Fibroblast of skin of left biceps (primary cell): ENCODE measurements at places on chromosomes 5 and 9.

GRCh38 chr5:56129288-56129687 is 103.8 kb downstream of the ANKRD55 start:
- DNase-seq: no peak

GRCh38 chr5:143403334-143403592 is 223 bp downstream of the NR3C1 start:
- no peak for DNase-seq

- peak; percentile 92 for DNase-seq
Measured at GRCh38 chr5:33311893-33312292, 128.9 kb upstream of the TARS1 start.

GRCh38 chr5:9454012-9454481 is 91.8 kb downstream of the SEMA5A start:
- DNase-seq: no peak

DNA sequence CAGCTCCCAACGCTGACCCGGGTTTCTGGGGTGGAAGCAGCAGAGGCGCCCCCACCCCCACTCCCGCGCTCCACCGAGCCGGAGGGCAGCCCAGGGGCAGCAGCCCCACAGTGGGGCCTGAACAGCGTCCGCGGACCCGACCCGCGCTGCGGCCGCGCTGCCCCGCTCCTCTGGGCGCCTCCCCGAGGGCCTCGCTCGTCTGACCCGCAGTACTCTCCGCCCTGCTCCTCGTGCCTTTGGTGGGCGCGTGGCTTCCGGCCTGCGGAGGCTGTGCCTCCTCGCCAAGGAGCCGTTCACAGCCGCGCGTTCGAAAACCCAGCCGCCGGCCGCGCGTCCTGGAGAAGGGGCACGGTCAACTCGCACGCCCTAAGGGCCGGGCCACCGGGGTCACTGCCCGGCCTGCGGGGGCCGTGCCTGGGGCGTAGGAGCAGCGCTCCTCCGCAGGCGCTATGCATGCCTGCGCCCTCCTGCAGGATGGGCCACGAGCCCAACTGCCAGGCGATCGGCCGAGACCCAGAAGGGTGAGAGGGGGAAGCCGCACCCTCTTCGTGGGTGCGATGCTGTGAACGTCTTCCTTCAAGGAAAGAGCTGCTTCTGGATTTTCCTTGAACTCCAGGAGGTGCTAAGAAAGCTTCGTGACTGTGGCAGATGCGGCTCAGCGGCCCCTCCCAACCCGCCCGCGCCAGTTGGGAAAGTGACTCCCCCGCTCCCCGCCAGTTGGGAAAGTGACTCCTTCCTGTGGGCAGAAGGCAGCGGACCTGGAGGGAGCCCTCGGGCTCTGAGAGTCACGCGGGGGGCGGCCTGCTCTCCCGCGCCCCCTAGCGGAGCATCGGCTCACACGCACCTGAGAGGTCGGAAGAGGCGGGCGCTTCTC is 82.7 kb downstream of the HSD17B3 start:
- no peak for DNase-seq

DNA sequence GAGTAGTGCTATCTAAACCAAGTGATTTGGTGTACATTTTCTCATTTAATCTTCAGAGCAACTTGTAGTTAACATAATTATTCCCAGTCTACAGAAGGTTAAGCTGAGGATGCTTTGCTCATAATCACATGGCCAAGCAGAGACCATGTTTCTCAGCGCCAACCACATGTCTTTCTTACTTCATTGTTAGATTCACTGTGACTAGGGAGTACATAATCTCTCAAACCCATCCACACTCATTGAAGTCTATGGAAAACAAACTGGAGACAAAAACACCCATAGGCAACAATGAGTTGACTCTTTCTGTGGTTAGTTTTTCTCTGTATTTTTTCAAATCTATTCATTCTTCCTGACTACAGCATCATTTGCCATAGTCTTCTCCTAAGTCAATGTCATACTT is 281.7 kb upstream of the PTGER4 start:
- no peak for DNase-seq

DNA sequence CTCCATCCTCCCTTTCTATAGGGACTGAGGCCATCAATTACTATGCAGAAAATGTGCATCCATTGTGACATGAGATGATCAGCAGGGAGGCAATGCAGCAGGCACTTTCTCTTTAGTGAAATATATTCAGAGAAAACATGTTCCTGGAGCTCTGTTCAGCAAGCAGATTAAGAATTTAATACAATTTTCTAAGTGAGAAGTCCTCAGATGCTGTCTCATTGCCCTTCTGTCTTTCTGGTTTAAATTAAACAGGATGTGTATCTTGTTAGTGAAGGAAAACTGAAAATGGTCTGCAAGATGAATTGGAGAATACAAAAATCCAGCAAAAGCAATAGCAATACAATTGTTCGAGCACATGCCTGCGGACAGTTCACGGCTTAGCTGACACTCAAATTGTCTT is 445.8 kb upstream of the RIOK2 start:
- no peak for DNase-seq

GRCh38 chr5:79081779-79082178 is 12.2 kb downstream of the BHMT2 start:
- DNase-seq: no peak

- DNase-seq: peak; percentile 54
Measured at GRCh38 chr5:157443041-157443549, 16.9 kb upstream of the NIPAL4 start.

- no peak for DNase-seq
Measured at GRCh38 chr9:101881508-101881907, 143.1 kb upstream of the GRIN3A start.

DNA sequence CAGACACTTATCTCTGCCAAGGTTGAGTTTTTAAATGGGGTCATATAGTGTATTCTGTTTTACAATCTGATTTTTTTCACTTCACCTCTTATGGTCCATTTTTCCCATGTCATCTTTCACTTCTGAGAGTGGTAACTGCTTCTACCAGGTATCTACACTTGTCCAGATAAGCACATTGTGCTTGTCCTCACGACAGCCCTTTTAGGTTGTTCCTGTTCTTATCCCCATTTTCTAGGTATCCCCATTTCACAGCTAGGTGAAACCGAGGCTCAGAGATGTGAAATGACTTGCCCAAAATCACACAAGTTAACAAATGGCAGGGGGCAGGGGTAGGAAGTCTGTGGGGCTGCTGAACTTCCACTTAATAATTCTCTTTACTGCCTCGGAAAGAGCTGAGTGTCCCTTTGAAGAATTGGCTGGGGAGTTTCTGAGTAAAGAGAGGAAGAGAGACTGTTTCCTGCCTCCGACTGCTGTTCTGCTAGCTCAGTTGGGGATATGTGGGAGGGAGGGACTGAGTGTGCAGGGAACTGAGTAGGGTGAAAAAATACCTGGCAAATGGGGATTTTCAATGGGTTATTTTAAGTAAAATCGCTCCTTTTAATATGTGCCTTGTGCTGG is 255.4 kb downstream of the GRIA1 start:
- no peak for DNase-seq

DNA sequence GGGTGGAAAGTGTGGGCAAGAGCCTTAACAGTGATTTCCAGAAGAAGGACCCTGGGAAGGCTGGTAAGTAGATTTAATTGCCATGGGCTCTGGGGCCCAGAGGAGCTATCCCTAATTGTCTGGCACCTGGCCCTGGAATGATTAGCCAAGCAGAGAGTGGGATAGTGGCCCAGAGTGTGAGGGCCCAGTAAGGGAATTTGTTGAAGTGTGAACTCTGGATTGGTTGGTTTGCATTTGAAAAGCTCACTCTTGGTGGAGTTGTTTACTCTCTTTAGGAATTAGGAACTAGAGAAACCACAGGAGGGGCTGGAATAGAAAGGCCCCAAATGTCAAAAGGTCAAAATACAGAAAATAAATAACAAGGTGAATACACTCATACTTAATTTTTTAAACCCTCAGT is 207.1 kb downstream of the GABRG2 start:
- DNase-seq: no peak

DNA sequence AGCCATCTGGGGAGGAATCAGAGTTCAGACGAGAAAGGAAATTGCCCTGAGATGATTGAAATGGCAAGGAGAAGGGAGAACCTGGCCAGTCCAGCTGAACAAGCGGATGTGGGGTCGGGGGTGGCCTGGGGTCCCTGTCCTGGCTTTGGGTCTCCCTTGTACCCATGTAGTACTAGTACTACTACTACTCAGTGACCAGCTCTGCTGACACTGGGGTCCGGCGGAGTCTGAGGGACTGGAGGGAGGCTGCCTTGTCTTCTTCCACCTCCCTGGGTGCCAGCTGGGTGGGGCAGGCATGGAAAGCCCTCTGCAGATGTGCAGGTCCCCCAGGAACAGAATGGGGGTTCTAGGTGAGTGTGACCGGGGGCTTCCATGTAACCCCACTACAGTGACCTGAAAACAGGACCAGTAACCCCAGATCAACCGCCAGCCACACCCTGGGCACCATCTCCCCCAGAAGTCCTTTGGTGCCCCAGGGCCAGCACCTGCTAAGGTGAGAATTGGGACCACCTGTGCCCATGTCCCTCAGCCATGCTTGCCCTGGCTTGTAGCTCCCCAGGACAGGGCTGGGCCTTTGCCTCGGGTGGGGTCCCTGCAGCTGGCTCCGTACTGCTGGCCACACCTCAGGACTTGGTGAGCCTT is 89.1 kb upstream of the COL5A1 start:
- DNase-seq: no peak

DNA sequence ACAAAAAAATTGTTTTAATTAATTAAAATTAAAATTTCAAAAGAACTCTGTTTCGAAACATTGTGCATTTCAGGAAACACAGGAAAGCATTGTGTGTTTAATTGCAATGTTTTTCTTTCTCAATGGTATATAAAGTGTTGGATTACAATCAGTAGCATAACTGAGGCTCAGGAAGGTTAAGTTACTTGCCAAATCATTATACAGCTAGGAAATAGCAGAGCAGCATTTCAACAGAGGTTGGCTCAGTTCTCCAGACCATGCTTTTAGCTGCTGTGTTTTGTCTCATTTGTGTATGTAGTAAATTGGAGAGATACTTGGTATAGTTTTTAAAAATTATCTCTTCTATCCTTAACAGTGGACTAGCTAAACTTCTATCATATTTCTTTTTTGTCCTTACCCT is 30.0 kb upstream of the CAMLG start:
- no peak for DNase-seq

DNA sequence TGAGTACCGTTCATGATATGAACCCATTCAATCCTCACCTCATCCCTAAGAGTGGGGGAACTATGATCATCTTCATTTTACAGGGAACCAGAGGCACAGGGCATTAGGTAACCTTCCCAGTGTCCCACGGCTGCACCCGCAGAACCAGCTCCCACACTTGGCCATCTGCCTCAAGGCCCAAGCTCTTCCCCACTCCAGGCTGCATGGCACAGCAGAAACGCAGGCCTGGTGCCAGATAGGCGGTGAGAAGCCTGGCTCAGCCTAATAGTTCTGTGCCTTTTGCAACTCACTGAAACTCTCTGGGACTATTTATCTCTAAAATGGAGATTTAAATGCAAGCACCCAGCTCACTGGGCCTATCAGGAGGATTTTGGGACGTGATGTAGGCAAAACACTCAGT is 90.8 kb upstream of the ZNF618 start:
- no peak for DNase-seq

DNA sequence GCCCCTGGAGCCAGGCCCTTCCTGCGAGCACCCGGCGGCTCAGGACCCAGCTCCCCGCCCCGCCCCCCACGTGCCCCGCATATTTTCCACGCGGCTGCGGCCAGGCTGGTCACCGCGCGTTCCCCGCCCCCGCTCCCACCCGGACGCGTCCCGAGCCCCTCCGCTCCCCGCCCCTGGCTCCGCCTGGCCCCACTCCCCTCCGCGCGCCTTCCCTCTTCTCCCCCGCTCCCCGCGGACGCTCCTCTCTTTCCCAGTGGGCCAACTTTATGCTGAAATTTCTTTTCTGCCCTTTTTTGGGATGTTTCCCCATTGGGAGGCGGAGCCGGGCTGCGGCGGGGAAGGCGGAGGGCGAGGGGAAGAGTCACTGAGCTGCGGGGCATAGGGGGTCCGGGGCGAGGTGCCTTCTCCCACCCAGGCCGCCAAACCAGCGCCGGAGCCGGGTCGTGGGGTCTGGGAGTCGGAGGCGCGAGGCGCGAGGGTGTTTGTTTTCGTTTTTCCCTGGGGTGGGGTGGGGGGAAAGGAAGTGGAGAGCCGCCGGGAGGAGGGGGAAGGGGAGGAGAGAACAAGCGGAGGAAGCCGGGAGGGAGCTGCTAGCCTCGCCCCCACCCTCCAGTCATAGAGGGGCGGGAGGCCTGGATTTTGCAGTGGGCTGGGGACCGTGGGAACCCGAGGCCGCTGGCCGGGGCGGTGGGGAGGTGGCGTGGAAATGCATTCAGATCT is 1.0 kb upstream of the TPM2 start:
- peak; percentile 77 for DNase-seq

DNA sequence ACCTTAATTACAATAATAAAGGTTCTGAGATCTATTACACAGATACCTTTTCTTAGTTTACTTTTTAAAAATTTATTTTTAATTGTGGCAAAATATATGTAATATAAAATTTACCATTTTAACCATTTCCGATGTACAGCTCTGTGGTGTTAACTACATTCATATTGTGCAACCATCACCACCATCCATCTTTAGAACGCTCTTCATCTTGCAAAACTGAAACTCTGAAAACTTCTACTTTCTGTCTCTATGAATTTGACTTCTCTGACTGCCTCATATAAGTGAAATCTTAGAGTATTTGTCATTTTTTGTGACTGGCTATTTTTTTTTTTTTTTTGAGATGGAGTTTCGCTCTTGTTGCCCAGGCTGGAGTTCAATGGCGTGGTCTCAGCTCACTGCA is 26.8 kb downstream of the WWC1 start:
- DNase-seq: no peak

GRCh38 chr5:123720339-123720738 is 208.4 kb downstream of the CSNK1G3 start:
- DNase-seq: no peak

GRCh38 chr5:23675456-23675855 is 168.0 kb downstream of the PRDM9 start:
- DNase-seq: no peak

GRCh38 chr9:90568667-90569066 is 74.0 kb downstream of the DIRAS2 start:
- no peak for DNase-seq

DNA sequence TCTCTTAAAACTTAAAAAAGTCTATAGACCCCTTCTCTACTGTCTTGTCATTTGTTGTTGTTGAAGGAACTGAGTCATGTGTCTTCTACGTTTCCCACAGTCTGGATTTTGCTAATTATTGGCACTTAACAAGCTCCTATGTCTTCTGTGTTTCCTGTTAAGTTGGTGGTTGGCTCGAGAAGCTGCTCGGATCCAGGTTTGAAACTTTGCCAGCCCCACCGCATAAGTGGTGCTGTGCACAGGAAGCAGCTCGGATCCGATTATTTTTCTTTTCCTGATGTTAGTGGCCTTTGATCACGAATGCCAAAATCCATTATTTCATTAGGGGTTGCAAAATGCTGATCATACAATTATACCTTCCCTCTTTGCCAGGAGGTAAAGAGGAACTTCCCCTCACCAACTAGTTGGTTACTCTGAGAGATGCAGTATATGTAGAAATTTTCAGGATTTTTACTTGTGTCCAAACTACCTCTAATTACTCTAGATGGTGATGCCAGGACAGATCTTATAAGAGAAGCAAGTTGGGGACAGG is 186.5 kb downstream of the NSG2 start:
- DNase-seq: no peak

DNA sequence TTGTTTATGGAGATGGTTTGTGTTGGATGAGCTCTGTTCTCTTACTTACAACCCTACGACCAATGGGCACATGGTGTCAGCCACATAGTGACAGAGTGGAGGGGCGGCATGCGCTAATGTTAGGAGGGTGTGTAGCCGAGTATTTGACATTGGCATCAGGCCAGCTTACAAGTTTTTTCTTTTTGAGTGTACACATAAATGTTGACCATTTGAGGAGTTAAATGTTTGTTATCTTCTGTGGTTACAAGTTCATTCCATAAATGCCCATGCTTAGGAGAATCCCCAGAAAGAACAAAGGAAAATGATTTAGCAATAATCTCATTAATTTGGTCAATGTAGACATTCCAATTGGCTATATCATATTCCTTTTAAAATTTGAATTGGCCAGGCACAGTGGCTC is 180.1 kb upstream of the ELL2 start:
- DNase-seq: no peak
